Stimulated activated CD4-positive, alpha-beta T cell treated with anti-CD3 and anti-CD28 coated beads, Interleukin-1b, Interleukin-23, amount 100 ng/mL, for 1 hour (primary cell): ENCODE measurements at places on chromosomes 11 and 22.

DNA sequence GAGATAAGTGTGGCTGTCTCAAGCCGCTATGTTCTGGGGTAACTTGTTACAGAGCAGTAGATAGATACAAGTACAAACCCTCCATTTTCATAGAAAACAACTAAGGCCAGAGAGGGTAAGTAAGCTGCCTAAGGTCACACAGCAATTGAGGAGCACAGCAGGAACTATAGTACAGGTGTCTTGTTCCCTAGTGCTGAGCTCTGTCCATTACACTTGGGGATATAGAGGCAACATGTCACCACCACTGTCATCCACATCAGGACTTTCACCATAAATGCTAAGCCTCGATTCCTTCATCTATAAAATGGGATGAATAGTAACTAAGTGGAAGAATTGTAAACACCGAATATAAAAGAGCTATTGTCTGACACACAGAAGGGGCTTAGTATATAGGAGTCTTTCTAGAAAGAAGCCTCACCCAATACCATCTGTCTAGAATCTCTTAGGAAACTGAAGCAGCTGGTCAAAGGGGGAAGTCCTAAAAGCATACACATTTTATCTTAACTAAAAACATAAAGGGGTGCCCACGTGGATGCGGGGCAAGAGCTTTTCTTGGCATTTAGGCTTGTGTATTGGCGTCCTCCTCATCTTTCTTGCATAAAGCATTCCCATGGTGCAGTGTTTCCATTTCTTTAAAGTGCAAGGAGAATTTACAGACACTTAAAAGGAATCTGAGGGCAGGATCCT lies 93.8 kb upstream of the ALX4 start:
- DNase-seq: no peak

- DNase-seq: no peak
Observed at GRCh38 chr22:19875531-19876313, 21.0 kb upstream of the GNB1L start.

DNA sequence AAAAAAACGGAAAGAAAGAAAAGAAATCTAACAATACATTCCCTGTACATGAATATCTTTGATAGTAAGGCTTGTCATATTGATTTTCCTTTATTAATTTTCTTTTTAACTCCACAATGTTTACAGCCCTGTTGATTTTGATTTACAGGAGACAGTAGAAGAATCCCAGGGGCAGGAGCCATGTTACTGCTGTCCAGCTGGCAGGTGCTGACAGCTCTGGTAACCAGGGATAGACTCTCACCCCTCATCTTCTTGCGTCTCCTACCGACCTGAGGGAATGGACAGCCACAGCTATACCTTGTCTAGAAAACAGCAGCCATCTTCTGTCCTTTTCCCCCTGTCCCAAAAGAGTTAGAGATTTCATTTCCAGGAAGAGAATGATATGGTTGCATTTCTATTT lies 37.4 kb downstream of the PRDM10 start:
- DNase-seq: no peak

DNA sequence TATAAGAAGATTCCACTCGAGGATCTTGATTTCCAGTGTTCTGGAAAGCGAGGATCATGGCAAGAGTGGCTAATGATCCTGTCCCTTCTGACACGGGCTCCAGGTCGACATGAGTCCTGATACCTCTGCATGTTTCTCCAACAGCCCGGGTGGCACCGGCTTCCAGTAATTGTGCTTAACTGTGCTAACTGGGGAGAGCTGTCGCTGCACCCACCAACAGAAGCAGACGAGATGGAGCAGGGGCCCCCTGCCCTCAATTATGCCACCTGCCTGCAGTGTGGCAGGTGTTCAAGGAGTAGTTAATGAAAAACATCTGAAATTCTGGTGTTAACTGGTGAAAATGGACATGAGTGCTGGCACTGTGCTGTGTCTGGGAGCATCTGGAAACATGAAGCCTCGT lies 6.2 kb downstream of the MRPL21 start:
- no peak for DNase-seq

GRCh38 chr11:46012185-46012584 lies 89.7 kb downstream of the LARGE2 start:
- no peak for DNase-seq

- no peak for DNase-seq
Observed at GRCh38 chr11:36027731-36028130, 83.9 kb downstream of the LDLRAD3 start.

DNA sequence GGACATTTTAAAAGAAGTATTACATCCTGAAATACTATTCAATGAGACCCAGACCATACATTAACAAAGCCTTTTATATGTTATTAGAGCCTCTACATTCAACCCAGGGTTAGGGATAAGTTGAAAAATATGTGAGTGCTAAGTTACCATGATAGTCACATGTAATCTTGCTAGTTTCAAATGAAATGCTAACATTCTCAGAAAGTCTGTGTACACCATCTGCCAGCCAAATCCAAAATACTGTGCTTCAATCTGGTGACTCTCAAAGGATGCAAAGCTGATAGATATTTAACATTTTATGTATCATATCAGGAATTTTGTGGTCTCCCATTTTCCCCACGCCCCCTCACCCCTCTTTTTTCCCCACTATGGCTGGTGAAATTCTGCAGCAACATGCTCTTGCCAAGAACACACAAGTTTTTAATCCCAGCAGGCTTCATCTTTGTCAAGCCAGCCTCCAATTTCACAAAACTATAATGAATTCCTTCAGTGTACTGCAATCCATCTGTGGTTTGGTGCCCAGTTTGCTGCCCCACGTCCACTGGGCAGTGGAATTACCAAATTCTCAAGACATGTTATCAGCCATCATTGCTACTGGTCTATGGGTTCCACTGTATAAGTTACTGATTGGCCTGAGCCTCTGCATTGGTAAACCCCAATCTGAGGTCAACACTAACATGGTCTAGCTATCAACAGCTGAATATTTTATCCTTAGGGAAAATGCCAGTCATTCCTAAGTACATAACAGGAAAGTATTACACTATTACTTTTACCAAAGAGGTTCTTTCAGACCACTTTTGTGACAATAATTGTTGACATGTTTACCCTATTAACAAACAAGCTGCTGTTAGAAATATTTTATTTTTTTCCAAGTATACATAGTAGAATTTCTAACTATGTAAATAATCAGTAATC lies 1.5 kb upstream of the PICALM start:
- no peak for DNase-seq

DNA sequence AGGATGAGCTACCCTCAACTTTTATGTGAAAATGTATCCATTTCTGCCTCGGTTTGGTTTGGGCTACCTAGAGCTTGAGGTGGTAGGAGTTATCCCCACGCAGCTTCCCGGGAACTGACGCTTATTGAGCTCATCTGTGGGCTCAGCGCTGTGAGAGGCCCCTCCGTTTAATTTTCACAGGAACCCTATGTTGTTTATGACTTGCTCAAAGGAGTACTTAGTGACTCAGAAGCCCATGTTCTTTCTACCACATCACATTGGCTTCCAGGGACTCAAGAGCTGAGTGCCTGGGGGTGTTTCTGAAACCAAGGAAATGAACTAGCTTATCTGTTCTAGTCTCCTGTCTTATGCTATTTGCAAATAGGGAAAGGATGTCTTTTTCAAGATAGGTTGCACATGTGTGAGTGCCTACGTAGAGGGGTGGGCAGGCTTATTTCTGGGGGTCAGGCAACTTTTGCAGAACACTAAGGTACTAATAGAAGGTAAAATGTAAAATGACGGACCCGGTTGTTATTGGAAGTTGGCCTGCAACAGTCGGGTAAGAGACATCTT lies 40.5 kb downstream of the MICAL2 start:
- no peak for DNase-seq

DNA sequence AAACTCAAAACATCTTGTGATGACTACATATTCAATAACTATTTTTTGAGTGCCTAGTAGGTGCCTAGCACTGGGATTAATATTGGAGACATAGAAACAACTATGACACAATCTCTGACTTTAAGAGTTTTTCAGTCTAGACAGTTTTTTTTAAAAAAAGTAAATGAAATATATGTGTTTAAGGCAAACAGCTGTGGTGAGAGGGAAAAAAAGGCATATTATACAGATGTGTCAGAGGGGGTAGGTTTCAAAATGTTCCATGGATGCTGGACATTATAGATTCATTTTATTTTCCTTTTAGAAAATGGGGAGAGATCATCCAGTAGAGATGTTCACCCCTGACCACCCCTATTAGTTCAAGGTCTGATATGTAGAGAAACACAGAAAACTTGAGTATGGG lies 90.8 kb downstream of the LUZP2 start:
- no peak for DNase-seq

DNA sequence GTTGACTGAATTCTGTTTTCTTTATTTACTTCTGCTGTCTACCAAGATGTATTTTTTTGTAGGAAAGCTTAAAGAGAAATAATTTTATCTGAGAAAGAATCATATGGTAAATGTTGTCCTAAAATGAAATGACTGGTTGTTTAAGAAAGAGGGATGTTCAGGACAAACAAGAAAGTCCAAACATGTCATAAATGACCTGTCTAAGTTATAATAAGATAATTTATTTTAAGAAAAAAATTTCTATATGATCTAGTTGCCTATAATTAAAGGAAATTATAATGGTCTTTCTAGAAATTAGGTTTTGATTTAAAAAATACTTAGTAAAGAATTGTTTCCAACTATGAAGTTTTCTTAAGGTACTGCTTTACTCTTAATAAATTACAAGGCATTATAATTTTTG lies 10.5 kb downstream of the SCGB2A2 start:
- no peak for DNase-seq

GRCh38 chr11:94501522-94501921 lies 7.7 kb downstream of the ANKRD49 start:
- no peak for DNase-seq

GRCh38 chr11:105298174-105298573 lies 158.6 kb upstream of the CARD18 start:
- DNase-seq: no peak

- DNase-seq: no peak
Observed at GRCh38 chr11:11806586-11806985, 35.2 kb upstream of the USP47 start.

DNA sequence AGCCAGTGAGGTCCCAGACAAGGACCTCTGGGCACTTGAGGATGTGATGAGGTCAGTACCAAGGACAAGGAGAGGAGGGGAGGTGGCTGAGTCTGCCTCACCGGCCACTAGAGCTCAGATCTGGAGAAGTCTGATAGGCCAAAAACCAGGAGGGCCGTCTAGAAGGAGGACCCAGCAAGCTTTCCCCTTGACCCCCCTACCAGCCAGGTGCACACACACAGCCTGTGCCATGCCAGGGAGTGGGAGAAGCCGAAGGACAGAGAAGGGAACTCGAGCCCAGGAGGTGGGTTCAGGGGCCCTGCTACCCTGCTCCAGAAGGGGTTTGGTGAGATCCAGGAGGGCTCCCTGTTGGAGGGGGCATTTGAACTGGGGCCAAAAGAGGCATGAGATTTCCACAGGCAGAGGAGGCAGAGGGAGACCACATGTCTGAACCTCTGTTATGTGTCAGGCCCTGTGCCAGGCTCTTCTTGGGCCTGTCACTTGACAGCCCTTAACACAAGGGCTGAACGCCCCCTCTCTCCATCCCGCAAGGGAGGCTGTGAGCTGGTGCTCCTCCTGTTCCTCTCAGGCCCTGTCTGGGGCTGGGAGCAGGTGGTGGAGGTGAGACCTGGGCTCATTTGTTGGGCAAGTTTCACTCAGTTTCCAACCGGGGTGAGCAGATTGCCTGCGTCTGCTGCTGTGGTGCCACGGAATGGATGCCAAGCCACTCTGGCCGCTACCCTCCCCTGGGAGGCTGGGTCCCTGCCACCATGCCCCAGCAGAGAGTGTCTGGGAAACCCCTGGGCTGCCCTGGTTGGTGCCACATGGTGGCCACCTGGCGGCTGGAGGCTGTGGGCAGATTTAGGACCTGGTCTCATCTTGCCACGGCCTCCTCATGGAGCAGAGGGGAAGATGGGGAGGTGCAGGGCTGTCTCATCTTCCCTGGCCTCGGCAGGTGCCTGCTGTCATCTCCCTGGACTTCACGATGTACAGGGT lies 65.2 kb downstream of the MPPED1 start:
- DNase-seq: no peak

DNA sequence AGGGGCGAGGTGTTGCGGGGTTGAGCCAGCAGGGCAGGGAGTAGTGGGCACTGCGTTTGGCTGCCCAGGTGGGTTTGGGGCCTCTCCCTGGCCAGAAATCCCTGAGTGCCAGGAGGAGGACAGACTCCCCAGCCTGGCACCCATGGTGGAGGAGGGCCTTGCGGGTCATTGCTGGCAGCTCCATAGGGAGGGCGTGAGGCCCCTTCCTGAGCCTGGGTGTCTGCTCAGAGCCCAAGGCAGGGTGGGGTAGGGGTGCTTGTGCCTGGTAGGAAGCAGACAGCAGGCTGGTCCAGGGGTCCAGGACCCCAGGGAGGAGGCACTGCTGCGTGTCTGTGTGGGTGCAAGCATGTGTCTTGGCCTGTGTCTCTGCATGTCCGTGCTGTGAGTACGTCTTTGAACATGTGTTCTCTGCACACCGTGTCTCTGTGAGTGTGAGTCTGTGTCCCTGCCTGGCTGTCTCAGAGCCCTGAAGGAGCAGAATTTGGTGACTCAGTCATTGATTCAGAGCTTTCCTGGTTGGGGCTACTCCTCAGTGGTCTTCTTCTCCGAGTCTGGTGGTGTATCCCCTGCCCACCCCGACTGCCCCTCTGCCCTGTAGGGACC lies 3.9 kb downstream of the TSPAN4 start:
- no peak for DNase-seq
